RCC 7860 (cell line): ENCODE measurements at places on chromosomes 1 and 21.

- no peak for DNase-seq
These were observed 39.2 kb downstream of the NSL1 start for GRCh38 chr1:212752252-212752933.

- no peak for DNase-seq
These were observed 403 bp downstream of the MXRA8 start for GRCh38 chr1:1357871-1358432.

GRCh38 chr1:1144843-1145546, 28.7 kb upstream of the TTLL10 start:
- no peak for DNase-seq

- no peak for DNase-seq
These were observed 86.0 kb downstream of the FOXD2 start for GRCh38 chr1:47523835-47524215.

DNA sequence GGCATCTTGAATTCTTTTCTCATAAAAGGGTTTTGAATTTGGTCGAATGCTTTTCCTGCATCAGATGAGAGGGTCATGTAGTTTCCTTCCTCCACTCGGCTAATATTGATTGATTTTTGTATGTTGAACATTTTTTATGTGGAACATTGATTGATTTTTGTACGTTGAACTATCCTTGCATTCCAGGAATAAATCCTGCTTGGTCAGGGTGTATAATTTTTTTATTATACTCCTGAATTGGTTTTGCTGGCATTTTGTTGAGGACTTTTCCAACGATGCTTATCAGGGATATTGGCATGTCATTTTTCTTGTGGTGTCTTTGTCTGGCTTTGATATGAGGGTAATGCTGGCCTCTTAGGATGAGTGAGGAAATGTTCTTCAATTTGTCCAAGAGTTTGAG, 8.5 kb downstream of the TMEM240 start:
- no peak for DNase-seq

DNA sequence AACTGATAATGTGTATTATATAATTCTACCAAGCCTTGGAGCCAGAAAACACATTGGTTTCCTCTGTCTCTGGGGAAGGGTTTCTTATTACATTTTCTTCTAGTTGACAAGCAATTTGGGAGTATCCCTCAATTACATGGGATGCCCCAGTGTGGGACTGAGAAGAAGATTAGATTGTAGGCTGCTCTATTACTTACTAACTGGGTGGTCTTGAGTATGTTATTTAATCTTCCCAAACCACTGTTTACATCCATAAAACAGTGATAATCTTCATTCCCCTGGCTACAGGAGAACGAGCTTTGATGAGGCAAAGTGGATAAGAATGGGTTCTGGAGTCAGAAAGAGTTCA, 105.8 kb downstream of the TSEN15 start:
- no peak for DNase-seq

GRCh38 chr1:107604825-107605224, 360.2 kb downstream of the VAV3 start:
- DNase-seq: no peak

GRCh38 chr21:36733857-36734256, 34.9 kb downstream of the SIM2 start:
- DNase-seq: no peak

DNA sequence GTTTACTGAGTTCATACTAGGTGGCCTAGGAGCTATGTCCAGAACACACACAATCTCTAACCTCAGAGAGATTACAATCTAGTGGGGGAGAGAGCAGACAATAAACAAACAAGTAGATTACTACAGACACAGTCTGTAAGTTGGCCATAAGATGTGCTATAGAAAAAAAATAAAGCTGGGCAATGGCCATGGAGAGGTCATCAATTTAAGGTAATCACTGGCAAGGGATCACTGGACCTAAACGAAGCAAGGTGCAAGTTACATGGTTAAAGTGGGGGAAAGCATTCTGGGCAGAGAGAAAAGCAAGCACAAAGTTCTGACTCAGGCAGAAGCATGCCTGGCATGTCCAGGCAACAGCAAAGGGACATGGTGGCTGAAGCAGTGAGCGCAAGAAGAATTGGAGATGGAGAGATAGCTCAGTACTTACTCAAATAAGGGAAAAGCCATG, 147.0 kb downstream of the RERE start:
- DNase-seq: peak; percentile 48

GRCh38 chr1:21811875-21812305, at the start of gene LDLRAD2:
Gene LDLRAD2 (plus strand): TSS chr1:21812265. CDS start chr1:21812452, 187 bp downstream.
- DNase-seq: no peak
